Upper lobe of right lung (tissue), 1 donor: ENCODE measurements at places on chromosomes 4 and X.

DNA sequence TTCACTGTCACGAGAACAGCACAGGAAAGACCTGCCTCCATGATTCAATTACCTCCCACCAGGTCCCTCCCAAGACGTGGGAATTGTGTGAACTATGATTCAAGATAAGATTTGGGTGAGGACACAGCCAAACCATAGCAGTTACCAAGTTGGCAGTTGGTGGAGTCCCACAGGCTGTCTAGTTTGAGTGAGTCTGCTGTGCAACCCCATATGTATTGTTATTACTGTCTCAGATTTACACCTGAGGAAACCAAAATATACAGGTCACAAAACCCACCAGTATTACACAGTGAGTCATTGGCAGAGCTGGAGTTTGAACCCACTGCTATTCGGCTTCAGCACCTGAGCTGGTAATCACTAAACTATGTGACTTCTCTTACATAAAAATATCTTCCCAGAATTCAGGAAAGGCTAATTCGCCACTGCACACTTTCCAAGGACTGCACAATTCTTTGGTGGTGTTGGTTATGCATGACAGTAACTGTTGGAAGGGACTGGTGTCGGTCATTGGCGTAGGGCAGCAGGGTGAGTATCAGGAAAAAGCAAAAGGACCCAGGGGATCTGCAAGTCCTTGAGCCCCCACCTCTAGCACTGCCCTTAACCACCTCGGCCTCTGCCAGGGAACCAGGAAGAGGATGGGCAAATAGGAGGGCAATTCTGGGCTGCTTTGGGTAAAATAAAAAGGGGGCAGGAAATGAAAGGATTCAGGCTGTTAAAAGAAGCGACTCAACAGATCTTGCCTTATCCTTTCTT is 110.1 kb downstream of the USP46 start:
- DNase-seq = no peak

DNA sequence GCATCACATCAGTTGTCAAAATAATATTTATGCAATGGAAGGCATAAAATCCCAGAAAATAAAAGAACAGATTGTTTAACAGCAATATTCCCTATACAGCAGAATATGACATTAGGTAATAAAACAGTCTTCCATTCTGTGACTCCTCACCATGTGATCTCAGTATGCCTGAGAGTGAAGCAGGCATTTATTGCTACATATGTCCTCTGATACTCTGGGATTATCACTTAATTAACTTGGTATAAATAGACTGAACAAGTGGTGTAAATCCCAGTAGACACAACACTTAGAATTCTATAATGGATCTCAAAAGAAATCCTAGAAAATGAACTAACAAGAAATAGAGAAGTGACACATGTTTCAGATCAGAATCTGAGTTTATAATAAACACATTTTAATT is 841.3 kb downstream of the PDHA2 start:
- no peak for DNase-seq

- DNase-seq = no peak
These were observed 898.8 kb downstream of the C4orf33 start for GRCh38 chr4:129994715-129995114.

DNA sequence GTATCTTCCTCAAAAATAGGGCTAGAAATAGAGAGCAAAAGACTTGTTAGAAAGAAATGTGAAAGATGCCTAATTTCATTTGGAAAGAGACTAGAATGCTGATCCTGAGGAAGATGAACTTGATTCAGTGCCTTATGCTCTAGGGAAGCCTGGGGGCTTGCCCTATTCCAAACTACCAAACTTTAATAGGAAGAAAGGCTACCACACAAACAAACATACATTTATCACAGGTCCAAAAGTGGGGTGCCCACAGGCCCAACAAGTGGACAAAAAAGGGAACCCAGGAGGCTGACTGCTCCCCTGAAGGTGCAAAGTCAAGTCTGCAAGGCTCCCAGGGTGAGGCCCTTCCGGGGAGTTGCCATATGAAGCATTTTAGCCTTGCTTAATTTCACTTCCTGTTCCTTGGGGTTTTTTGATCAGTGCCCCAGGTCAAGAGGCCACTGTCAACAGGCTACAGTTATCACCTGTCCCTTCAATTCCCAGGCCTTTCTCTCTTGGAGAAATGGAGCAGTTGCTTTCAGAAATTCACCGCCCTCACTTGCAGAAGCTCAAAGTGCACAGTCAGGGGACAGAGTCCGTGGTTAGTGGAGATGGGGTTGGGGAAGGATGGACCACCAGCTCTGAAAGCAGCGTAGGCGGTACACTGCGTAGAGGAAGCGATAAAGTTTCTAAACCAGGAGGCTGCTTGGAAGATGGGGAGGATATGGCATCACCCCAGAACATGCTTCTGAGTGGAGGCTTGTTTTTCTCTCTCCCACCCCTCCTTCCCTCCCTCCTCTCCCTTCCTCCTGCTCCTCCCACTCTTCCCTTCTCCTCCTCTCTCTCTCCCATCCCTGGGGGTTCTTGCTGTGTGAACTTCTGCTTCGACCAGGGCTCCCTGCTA is 36.4 kb downstream of the TMEM154 start:
- no peak for DNase-seq

DNA sequence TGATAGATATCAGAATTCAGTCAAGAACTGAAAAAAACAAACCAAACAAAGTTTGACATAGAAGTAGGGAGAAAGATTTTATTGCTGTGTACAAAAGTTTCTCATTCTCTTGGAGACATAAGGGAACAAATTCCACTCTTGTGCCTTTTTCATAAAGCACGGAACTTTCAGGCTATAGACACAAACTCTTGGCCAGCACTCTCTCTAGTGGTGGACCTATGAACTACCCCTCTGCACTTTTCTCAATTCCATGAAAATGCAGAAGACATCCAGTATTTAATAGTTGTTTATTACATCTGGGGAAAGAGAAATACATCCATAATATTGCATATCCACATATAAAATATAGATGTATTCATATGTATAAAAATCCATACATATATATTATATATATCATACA is 291.6 kb upstream of the HS3ST1 start:
- no peak for DNase-seq

DNA sequence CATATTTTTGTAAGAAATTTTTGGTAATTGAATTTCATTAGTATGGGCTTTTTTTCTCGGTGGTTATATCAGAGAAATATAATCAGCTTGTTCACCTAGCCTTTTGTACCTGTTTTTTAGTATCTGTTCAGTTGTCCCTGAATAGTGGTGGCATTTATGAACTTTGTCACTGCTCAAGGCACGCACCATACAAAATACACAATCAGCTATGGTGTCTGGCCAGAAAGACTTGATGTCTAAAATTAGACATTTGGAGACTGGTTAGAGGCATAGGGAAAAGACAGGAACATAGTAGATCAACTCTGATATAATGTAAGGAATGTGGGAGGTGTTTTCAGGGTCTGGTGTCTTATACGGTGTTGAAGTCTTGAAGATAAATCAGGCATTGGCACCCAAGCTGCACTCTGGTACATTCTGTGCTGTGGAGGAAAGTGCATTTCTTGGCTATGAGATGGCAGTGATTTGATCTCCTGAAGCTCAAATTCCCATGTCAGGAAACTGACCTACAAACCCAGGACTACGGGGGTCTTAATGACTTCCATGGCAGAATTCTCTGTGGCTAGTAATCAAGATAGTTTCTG is 3.6 kb downstream of the ART3 start:
- no peak for DNase-seq

DNA sequence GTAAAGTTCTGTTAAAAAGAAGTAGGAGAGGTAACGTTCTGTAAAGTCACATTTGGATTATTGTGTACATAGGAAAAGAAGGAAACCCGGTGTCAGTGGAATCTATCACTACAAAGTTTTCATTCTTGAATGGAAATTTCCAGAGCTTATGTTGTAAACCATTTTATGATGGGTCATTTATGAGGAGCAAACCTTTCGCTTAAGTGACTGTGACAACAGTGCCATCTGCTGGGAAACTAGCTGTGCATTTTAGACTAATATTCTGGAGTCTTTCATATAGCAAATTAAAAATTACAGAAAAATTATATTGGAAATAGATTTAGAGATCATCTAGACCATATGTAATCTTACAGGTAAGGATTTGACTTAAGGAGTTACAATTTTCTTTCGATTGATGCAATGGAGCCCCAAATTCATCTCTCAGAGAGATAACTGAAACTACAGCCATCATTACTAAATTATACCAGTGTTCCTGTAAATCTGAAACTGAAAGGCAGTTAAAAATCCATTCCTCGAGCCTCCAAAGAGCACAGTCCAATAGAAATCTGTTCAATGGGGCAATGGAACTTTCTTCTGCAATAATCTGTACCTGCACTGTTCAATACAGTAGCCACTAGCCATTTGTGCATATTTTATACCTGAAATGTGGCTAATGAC is 26.9 kb downstream of the ASB9 start:
- DNase-seq = no peak

GRCh38 chrX:118347736-118348135 is 1.8 kb downstream of the WDR44 start:
- DNase-seq = no peak

DNA sequence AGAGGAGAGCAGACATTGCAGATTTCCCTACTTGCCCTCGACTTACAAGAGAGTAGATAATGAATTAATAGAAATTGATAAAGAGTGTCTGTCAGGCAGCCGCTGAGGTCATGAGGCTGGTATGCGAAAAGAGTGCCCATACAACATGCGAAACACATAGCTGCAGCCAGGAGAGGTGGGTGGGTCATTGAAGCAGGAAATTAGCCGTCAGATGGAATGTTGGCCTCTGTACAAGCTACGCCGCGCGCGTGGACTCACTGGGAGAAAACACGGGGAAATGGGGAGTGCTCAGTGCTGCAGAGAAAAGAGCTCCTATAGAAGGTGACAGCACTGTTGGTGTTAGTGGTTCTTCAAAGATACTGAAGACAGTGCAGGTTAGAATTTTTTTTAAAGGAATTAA is 125.1 kb downstream of the RAPGEF2 start:
- DNase-seq = peak; percentile 80

DNA sequence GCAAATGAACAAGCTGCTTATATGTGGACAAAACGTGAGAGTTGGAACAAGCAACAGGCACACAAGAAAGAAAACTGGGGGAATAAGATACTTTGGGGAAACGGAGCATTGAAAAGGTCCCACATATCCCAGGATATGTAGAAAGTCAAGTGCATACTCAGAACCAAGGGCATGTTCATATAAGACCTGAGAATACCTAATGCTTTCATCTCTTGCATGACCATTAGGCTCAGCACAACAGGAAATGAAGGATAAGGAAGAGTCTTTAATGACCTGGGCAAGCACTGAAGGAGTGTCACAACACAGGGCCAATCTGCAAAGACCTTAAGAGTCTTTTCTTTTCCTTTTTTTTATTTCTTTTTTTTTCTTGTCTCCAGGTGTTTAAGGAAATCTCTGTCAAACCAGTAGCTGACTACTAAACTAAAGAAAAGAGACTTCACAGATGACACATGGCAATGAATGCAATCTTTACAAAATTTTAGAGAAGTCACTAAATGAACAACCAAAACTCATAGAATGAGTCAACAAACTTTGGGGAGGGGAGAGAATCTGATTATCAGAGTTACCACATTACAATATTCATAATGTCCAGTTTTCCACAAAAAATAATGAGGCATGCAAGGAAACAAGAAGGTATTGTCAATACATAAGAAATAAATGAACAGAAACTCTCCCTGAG is 67.9 kb upstream of the STK26 start:
- no peak for DNase-seq

GRCh38 chr4:184514121-184514988 is 40.0 kb upstream of the IRF2 start:
- peak; percentile 70 for DNase-seq

DNA sequence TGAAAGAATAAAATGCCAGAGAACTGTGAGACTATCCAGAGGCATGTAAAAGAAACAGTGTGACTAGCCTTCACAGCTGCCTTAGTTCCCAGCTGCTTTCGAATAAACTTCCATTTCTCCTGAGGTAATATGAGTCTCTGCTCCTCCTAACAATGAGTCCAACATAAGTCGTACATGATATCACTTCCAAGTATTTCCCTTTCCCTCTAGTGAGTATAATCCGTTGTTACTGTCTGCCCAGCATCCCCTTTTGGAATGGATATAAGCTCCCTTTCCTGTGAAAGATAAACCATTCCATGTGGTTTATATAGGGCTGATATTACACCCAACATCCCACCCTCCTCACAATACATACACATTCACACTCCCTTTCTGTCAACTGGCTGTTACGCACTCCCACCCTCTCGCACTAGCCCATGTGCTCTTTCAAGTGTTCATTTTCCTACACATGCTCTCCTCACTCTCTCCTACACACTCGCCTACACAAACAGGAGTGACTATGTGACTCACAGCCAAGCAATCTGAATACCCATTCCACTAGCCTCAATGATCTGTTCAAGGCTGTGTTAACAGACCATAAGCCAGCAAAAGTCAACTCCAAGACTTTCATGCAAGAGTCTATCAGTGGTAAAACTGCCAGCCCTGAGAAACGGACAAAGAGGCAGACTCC is 5.0 kb downstream of the NAF1 start:
- no peak for DNase-seq

DNA sequence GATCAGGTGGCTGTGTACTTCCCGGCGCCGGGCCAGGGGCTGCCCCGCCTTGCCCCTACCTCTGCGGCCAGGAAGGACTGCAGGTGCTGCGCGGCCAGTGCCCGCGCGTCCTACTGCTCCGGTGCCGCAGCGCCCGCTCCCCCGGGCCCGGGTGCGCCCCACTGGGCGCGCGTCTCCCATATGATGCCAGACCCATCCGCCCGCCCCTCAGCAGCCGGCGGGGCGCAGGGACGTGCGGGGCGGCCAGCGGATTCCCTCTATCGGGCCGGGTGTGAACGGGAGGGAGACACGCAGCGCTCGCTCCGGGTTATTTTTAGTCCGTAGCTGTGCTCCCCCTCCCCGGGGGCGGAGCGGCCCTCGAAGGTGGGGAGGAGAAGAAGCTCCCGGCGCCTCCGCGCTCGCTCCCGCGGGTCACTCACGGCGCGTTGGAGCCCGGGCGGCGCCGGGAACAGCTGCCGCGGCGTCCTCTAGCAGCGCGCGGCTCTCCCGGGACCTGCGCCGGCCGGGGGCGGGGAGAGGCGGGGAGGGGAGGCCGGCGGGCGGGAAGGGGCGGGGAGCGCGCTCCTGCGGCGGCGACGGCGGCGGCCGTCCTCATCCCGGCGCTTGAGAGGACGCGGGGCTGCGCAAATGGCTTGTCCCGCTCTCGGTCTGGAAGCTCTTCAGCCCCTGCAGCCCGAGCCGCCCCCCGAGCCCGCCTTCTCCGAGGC is 103.6 kb downstream of the UCHL1 start:
- DNase-seq = peak; percentile 91

GRCh38 chr4:78512357-78512920 is 39.1 kb upstream of the ANXA3 start:
- DNase-seq = peak; percentile 63

- no peak for DNase-seq
These were observed 148.4 kb upstream of the GPC4 start for GRCh38 chrX:133563705-133564104.

- no peak for DNase-seq
These were observed 1976.7 kb upstream of the ADGRL3 start for GRCh38 chr4:59223292-59223941.

DNA sequence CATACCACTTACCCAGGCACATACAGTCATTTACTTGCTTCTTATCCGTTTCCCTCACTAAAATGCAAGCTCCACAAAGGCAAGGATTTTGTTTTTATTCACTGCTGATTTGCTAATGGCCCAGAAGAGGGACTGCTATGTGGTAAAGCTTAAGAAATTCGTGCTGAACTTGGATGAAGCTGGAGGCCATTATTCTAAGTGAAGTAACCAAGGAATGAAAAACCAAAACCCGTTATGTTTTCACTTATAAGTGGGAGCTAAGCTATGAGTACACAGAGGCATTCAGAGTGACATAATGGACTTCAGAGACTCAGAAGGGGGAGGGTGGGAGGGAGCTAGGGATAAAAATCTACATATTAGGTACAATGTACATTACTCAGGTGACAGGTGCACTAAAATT is 47.2 kb downstream of the RAB33B start:
- no peak for DNase-seq
